ENCODE measurements at places on chromosomes 7 and 10.
A peak's percentile ranks its signal among the peaks of the same experiment; 100 is the strongest.

DNA sequence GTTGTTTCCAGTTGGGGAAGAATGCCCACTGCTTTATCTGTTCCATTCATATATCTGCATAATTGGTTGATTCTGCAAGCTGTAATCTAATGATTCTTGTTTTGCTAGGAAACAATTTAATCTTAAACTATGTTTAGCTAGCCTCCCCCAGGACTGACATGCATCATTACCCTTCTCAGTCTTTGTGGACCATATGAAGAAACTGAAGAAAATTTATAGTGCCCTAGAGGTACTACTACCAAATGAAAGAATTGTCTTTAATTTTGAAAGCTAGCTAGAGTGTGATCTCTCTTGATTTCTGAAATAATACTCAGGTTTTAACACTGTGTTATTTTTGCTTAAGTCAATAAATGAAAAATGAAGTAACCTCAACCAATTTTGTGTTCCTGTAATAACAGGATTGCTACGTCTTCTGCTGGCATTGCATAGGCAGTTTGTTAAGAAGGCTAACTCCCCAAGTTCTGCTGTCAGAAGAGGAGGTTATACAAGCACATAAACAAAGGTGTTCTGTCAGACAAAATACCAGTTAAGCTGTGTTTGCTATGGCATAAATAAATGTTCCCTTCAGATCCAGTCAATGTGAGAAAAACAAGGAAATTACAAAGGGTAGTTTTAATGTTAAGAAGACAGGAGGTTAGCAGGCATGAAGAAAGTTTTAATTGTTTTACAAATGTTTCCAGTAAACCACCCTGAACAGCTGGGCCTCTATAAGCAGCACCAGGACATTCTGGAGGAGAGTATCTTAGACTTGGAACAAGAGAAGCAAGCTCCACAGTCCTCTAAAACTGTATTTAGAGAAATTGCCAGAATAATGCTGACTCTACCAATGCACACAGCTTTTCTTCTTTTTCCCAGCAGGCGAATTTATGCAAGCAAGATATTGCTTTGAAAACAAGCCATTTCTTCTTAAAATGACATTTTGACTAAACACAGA is 90.3 kb upstream of the CTTNBP2 start:
- DNase-seq = no peak

- peak; percentile 12 for DNase-seq
These were observed 128.0 kb downstream of the RSU1 start for GRCh38 chr10:16689227-16689626.

- DNase-seq = no peak
These were observed 464.1 kb downstream of the SUGCT start for GRCh38 chr7:40598915-40599314.

DNA sequence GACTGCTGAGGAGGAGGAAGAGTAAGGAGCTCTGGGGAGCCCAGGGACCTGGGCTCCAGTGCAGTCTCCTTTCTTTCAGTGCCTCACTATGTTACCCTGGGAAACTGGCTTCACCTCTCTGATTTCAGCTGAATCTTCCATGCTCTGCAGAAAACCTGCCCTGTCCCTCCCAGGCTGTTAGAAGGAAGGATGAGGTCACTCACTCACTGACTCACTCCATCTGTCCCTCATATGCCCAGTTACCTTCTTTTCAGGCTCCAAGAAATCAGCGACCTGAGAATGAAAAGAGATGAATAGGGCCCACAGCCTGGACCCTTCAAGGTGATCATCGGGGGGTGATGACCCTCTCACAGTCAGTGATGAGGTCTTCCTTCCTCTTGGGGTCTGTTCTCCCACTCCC is 481 bp downstream of the SFTPA2 start:
- DNase-seq = peak; percentile 20

DNA sequence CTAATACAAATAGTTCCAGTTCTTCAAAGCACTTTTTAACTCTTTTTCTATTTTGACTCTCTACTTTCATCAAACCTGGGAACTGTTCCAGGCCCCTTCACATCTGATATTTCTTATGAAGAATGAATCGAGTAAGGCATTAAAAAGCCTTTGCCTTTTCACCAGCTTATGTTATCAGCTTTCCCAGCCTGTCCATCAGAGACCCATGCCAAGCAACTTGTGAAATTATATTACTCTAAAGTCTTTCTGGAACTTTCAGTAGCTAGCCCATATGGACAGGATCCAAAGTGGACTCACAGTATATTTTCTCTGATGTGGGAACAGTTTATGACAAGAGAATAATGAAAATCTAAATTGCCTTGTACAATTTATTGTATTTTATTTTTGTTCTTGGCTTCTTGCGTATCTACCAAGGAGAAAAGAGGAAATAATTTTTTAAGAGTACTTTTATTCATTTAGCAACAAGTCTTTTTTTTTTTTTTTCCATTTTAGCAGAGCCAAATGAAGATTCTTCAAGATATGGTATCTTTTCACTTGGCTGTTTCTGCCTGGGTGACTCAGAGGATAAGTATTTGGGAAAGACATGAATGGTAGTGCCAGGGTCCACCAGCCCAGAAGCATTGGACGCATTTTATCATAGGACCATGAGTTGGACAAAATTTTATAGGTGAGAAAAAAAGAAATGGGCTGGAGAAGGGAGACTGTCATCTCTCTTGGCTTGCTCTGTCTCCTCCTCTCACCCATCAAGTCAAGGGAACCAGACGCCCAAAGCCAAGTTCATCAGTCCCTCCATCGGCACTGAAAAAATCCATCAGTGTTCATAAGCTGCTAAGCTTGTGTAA is 195.8 kb upstream of the NEBL start:
- DNase-seq = no peak

GRCh38 chr7:143934526-143935325 is at the start of gene OR2F2:
Gene OR2F2, plus strand, starts transcription at chr7:143935233. Its CDS starts 0 bp downstream, at chr7:143935233.
- DNase-seq = peak; percentile 70

DNA sequence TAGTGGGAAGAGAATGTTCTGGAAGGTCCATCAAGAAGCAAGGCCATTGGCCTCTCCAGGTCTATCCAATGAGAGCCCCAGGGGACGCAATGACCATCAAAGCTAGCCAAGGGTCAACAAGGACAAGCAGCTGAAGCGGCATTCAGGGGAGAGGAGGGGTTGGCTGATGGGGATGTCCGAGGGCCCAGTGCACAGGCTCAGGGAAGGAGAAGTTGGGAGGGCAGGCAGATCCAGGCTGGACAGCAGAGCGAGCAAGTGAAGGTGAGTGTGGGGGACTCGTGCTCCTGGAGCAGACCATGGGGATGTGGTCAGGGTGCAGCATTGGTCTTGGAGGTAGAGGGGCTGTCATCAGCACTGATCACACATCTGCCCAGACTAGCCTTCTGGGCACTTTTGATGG is 275.4 kb upstream of the TCERG1L start:
- no peak for DNase-seq

DNA sequence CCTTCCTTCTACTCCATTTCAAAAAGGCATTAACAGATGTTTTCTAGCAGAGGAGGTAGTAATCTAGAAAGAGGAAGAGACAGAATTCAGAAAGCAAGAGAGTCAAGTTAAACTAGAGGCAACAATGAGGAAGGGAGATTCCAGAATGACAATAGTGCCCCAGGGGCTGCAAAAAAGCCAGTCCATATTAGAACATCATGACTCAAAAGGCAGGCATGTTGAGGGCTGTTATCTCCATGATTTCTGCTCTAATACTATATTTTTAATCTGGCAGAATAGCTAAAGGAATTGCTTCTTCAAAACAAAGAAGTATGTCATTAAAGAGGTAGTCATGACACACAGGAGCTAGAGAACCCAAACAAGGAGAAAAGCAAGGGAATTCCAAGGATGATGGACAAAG is 599.6 kb downstream of the INHBA start:
- no peak for DNase-seq

GRCh38 chr10:23326544-23327307 is 17.9 kb downstream of the C10orf67 start:
- DNase-seq = no peak

DNA sequence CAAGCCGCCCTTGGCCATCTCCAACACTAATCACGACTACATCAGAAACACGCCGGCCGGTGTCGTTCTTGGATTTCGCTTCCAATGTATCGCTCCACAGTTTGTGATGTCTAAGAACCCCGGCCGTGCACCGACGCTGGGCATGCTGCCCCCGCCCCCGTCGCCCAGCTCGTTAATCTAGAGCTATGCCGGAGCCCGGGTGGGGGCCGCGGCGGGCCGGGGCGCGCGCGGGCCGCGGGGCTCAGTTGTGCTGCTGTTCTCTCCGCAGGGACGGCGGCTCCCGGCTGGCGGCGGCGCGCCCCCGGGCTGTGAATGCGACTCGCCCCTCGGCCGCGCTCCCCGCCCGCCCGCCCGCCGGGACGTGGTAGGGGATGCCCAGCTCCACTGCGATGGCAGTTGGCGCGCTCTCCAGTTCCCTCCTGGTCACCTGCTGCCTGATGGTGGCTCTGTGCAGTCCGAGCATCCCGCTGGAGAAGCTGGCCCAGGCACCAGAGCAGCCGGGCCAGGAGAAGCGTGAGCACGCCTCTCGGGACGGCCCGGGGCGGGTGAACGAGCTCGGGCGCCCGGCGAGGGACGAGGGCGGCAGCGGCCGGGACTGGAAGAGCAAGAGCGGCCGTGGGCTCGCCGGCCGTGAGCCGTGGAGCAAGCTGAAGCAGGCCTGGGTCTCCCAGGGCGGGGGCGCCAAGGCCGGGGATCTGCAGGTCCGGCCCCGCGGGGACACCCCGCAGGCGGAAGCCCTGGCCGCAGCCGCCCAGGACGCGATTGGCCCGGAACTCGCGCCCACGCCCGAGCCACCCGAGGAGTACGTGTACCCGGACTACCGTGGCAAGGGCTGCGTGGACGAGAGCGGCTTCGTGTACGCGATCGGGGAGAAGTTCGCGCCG is 1.9 kb downstream of the VWC2 start:
- DNase-seq = no peak

GRCh38 chr7:25720427-25720826 is 431.6 kb upstream of the NFE2L3 start:
- DNase-seq = no peak

- no peak for DNase-seq
These were observed 6.4 kb upstream of the SPAG6 start for GRCh38 chr10:22338931-22339330.

GRCh38 chr7:137992104-137992549 is 9.8 kb downstream of the CREB3L2 start:
- DNase-seq = peak; percentile 75

Data from AG10803 (cell line).